ENCODE measurements at places on chromosomes 11 and 22.

DNA sequence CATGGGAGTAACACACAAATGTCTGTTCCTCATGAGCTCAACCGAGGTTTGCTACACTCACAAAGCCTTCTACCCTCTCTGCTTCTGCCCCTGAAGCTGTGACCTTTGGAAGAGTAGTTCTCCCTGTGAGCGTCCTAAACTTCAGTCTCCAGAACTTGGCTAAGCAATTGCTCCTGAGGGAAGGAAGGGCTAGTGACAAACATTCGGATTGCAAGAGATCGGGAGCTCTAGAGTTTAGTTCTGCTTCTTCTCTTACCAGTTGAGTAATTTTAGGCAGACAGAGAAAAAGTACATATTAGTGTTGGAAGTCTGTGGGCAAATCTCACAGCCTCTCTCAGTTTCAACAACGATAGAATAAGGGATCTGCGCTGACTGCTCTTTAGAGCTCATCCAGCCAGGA is 27.3 kb upstream of the ELF5 start:
- no peak for DNase-seq

- no peak for DNase-seq
These were observed 104.1 kb downstream of the MPPED1 start for GRCh38 chr22:43515902-43516301.

- no peak for DNase-seq
These were observed 2.7 kb upstream of the ACY3 start for GRCh38 chr11:67652965-67653845.

DNA sequence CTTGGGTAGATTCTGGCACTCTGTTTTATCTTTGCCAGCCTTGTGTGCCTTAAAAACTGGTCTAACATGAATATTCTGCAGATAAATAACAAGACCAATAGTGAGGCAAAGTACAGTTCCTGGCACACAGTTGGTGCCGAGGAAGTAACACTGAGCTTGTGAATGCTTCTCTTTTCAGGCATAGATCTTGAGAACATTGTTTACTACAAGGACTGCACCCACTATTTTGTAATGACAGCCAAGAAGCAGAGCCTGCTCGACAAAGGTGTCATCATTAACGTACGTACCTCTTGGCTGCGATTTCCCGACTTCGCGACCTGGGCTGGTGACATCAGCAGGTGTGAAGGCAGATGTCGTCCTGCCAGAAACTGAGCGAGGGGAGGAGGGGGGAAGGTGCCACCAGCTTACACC is 105.7 kb downstream of the MICAL2 start:
- no peak for DNase-seq

- no peak for DNase-seq
These were observed 1.7 kb downstream of the C11orf96 start for GRCh38 chr11:43943931-43944751.

DNA sequence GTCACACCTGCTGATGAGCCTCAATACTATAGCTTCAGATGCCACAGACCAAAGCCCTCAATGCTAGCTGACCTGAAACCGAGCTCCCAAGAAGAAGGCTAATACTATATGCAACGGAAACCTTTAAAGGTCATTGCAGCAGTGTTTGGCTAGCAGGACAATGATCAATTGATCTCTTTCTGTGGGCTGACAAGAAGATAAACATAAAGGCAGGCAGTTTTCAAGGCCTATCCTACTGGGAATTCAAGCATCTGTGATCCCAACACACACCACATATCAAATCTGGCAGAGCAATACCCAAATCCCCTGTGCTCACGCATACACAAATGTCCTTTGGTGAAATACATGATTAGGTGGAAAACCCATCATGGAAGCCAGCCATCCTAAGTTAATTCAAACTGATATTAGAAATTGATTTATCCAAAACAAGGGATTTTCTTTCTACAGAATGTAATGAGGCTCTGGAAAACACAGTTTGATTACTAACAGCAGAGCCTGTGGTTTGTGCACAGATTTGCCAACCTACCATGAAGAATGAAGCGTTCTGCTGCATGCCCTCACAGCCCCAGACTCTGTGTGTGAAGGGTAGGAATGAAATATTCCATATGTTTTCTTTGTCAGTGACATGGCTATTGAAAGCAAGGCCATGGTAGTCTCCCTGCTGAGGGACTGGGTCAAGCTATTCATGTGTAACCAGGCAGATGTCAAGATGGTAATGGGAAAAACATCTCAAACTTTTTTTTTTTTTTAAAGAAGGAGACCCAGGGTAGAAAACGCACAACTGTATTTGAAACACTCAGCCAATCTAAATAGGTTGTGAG is 12.2 kb downstream of the LGR4 start:
- no peak for DNase-seq

DNA sequence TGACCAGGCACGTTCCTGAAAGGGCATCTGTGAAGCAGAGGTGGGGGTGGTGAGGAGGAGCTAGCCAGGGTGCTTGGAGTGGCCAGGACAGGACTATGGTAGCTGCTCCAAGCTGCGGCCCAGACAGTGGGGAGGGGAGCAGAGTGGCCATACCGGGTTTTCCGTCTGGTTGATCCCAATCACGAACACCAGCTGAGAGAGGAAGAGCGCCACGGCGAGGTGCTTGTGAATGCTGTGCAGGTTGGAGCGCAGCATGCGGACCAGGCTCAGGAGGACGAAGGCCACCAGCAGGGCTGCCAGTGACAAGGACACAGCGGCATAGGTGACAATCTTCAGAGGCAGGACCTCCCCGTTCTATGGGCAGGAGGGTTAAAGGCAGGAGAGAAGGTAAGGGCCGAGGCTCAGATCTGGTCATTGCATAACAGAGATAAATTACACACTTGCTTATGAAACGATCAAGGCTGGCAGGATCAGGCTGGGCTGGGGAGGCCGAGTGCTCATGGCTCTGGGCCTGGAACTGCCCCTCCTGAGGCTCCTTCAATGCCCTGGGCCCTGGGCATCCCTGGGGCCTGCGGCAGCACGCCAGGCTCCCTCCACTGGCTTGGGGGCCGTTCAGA is 41.5 kb downstream of the TRMU start:
- no peak for DNase-seq

GRCh38 chr22:24066865-24067264 is 55.8 kb downstream of the CABIN1 start:
- no peak for DNase-seq

DNA sequence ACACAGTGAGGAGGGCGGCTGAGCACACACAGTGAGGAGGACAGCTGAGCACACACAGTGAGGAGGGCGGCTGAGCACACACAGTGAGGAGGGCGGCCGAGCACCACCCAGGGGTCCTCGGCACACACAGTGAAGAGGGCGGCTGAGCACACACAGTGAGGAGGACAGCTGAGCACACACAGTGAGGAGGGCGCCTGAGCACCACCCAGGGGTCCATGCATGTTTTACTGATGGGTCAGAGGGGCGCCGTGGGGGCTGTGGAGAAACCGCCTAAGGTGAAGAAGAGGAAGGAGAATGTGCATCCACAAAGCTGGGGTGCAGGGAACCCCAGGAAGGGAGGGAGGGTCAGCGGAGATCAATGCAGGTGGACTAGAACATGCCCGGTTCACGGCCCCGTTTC is 461.8 kb downstream of the BRD1 start:
- no peak for DNase-seq

DNA sequence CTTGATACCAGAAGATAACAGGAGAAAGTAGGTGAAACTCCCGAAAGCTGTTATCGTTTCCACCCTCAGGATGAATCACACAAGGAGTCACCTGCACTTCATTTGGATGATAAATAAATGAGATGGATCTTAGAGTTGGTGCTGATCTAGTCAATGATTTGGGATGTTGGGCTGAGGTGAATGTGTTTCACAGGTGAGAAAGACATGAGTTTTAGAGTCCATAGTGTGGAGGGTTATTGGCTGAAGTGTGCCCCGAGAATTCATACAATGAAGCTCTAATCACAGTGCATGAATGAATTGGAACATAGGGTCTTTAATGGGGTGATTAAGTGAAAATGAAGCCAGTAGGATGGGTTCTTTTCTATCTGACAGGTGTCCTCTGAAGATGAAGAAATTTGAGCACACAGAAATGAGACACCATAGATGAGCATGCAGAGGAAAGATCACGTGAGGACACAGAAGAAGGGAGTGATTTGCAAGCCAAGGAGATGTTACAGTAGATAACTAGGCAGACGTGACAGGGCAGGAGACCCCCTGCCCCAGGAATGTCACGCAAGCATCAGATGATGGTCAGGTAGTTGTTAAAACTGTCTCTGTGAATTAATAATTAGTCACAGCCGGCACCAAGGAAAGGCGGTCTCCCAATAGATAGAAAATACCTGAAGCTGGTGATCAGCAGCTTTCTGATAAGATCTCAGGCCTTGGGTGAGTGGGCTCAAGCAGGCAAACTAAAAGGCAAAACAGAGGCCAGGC is 60.3 kb upstream of the IGLL5 start:
- no peak for DNase-seq

GRCh38 chr11:111559800-111560464 is 19.4 kb downstream of the LAYN start:
- DNase-seq = no peak

DNA sequence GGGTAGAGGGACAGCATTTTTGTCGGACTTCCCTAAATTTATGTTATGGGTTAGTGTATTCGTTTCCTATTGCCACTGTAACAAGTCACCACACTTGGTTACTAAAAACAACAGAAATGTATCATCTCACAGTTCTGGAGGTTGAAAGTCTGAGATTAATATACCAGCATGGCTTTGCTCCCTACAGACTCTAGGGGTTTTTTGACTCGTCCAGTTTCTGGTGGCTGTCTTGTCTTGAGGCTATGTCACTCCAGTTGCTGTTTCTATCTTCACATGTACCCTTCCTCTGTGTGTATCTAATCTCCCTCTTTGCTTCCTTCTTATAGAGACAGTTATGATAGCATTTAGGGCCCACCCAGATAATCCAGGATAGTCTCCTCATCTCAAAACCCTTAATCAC is 9.1 kb upstream of the CCDC179 start:
- no peak for DNase-seq

DNA sequence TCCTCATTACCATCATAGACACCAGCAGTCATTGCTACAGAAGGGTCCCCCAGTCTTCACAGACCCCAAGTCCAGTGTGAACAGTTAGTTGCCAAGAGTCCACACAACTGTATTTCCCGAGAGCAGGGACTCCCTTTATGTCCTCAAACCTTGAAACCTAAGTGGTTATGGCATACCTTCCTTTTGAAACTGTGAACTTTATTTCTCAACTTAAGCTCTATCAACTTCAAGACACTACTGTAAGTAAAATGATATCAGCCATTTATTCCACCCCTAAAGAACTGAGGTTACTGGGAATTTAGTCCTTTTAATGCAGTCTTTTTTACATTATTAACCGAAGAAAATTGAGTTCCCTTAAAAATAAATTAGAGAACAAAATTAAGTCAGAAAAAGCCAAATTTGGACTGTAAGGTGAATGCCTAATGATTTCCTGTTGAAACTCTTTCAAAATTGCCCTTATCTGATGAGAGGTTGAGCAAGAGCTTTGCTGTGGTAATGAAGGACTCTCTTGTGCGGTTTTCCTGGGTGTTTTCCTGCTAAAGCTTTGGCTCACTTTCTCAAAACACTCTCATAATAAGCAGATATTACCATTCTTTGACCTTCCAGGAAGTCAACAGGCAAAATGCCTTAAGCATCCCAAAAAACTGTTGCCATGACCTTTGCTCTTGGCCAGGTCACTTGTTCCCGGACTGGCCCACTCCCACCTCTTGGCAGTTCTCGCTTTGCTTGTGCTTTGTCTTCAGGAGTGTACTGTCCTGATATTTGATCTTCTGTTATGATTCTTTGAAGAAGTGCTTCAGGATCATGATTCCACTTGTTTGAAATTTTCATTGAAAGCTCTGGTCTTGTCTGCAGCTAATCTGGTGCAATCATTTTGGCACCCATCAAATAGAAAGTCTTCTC is 765.4 kb upstream of the ANO3 start:
- DNase-seq = no peak

GRCh38 chr22:44023404-44024287 is 456 bp upstream of the PARVB start:
- DNase-seq = no peak

- peak; percentile 13 for DNase-seq
These were observed 87.8 kb upstream of the NNMT start for GRCh38 chr11:114208377-114208776.

DNA sequence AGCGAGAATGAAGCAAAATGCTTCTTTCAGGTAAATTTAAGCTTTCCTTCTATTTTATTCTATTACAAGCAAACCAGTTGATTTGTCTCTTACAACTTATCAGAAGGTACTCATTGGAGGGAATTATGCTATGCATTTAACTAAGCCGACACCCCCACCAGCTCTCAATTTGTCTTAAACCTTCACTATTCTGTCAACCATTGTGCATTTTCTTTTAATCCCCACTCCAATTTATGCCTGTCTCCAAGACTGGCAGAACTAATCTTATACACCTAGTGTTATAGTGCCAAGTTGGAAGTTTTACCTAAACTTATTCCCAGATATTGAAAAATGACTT is 12.5 kb downstream of the TAF1D start:
- no peak for DNase-seq

DNA sequence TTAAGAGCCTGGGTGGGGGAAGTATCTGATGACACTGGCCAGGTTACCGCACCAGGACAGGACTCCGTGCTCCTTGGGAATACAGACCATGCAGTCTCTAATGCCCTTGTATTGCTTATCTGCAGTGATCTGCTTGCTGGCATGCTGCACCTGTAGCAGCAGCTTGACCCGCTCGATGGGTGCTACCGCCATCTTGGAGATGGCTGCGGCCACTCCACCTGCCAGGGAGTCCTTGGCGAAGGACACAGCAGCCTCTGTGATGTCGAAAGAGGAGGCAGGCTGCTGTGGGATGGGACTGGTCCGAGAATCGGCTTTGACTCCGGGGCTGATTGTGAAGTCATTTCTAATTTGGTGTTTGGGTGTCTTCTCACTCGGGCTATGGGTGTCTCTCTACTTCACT is 3.1 kb downstream of the WBP2NL start:
- no peak for DNase-seq

DNA sequence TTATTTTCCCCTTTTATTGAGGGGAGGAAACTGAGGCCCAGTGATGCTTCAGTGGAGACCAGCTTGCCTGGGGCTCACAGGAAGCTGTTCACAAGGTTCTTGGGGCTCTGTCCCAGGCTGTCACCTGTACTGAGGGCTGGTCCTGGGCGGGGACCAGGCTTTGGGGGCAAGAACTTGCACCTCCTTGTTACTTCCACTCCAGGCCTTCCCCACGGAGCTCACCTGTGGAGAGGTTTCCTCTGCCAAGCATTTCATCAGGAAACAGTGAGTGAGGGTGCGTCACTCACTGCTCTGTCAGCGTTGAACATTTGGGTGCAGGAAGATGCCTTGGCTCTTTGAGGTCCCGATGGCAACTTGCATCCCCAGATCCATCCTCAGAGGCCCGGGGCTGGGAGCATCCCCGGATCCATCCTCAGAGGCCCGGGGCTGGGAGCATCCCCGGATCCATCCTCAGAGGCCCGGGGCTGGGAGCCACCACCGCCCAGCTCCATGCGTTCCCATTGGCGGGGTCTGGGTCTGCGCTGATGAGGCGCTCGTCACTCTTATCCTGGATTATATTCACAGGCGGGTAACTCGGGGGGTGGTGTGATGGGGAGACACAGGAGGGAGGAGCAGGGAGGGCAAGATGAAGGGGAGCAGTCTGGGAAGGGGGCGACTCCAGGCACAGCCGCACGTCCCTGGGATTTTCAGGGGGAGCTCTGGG is 1.4 kb upstream of the SMIM38 start:
- no peak for DNase-seq

GRCh38 chr11:117752721-117753237 is 44.2 kb downstream of the DSCAML1 start:
- DNase-seq = no peak
